ENCODE measurements at places on chromosomes 16 and 17. TPM values are rescaled to one million over a fixed set of nuclear protein-coding genes. Genes with fewer than 3 reads are reported as not detected.

Gene PDIA2
- not detected for total RNA-seq

Gene TEKT1
- not detected for total RNA-seq

Gene RASD1
- 13.9 TPM for total RNA-seq

Gene DHX8
- total RNA-seq = 38.2 TPM

Gene ZFPM1
- 0.78 TPM for total RNA-seq

Gene FBXW10
- not detected for total RNA-seq

Gene OR3A2
- total RNA-seq = 0.26 TPM

Gene RNF112
- 3.5 TPM for total RNA-seq

Gene DNASE1
- 17.4 TPM for total RNA-seq

Gene SLC35B1
- total RNA-seq = 50.7 TPM

Gene SCARF1
- total RNA-seq = 0.97 TPM

Gene TSC2
- 49.2 TPM for total RNA-seq

Gene SOX9
- total RNA-seq = 12.6 TPM

Gene TLCD2
- 5.3 TPM for total RNA-seq

Gene G6PC1
- not detected for total RNA-seq

Gene NPIPA5
- 0.78 TPM for total RNA-seq

Gene PRAC2
- not detected for total RNA-seq

Gene CD300A
- not detected for total RNA-seq

Gene KRT13
- total RNA-seq = not detected

Gene HBA2
- not detected for total RNA-seq

Gene ERN1
- total RNA-seq = 9.4 TPM

Gene COG4
- total RNA-seq = 52.9 TPM

Gene OR2C1
- 0.11 TPM for total RNA-seq

Gene KRTAP2-2
- total RNA-seq = not detected

Gene CA5A
- not detected for total RNA-seq

Gene CHST4
- 0.26 TPM for total RNA-seq

Gene CCP110
- 16.1 TPM for total RNA-seq

Gene HEXD
- 13.2 TPM for total RNA-seq

Gene SRCIN1
- under 0.01 TPM for total RNA-seq

Gene SULT1A3
- 2.8 TPM for total RNA-seq

Gene KRTAP16-1
- total RNA-seq = not detected

Gene ASPHD1
- total RNA-seq = 3.1 TPM

Gene PRSS21
- not detected for total RNA-seq

Gene TBC1D3K
- total RNA-seq = not detected

Gene PITPNM3
- total RNA-seq = 7.1 TPM

Gene HIGD1B
- not detected for total RNA-seq

Gene CMTM4
- 24.3 TPM for total RNA-seq

Gene PSKH1
- 15.2 TPM for total RNA-seq

Gene CTF1
- 2.6 TPM for total RNA-seq

Gene DHRS7C
- total RNA-seq = not detected

Gene ST6GALNAC2
- total RNA-seq = 1.4 TPM

Data from articular chondrocyte of knee joint (primary cell).